PC-9 (cell line): ENCODE measurements at places on chromosomes 4 and X. TPM values are rescaled to one million over a fixed set of nuclear protein-coding genes. Genes with fewer than 3 reads are reported as not detected.
A peak's percentile ranks its signal among the peaks of the same experiment; 100 is the strongest.

DNA sequence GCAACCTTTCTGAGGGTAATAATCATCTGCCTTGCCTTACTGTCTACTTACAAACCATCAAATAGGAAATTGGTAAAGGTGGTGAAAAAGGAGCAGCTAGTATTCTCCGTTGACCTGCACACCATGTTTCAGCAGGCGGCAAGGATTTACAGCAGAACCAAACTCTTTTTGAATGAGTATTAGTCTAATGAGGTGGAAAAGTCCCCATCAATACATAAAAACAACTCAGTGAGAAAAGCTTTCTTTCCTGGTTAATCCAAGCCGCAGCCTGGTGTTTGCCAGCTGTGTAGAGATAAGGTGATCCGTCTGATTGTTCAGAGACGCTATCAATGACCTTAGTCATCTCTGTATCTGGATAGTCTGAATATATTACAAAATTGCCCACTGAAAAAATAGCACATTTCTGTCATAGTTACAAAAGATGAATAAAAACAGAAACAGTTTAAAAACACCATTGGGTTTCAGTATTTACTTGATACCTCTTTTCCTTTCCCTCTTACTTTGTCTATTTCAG is 110.4 kb upstream of the TBC1D9 start:
- H3K36me3 ChIP-seq: no peaks in the 10 kb centered on the region
- H3K27me3 ChIP-seq: no peaks in the 10 kb centered on the region
- H3K4me3 ChIP-seq: no peak overlapping the region
- H3K27ac ChIP-seq: no peak overlapping the region

DNA sequence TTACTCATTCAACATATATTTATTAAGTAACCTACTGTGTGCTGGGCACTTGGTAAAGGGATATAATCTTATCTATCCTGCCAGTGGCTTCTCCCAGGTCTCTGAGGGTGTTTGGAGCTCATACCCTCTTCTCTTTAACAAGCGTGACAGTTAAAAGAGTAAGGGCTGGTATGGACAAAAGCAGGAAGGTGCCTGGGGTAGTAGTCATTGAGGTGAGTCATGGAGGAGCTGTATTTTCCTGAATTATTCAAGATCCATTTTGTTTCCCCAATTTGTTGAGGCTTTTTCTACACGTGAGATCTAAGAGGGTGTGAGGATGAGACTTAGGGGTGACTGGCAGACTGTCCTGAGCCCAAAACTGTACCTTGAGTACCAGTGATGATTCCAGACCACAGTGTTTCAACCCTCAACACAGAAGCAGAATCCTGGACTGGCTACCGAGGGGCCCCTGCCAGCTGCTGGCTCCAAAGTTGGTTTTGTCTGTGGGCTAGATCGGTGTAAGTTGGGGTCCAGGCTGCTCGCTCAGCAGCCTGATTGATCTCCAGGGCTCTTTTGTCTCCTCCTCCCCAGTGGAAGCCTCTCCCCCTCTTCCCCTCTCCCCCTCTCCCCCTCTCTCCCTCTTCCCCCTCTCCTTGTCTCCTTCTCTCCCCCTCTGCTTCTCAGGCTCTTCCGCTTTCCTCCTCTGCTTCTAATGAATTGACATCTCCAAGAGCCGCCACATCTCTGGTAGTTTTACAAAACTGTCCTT is at the start of gene DRP2:
Gene DRP2 (plus strand): TSS at position 671 of the 748 bp plus-strand sequence. CDS start 11,862 bp downstream, outside the sequence.
- no peaks in the 10 kb centered on the region for H3K4me1 ChIP-seq
- H3K27me3 ChIP-seq: no peaks in the 10 kb centered on the region
- H3K27ac ChIP-seq: no peak within 1 kb of the TSS
- H3K36me3 ChIP-seq: no peaks in the 10 kb centered on the region
- no peak within 1 kb of the TSS for H3K4me3 ChIP-seq

DNA sequence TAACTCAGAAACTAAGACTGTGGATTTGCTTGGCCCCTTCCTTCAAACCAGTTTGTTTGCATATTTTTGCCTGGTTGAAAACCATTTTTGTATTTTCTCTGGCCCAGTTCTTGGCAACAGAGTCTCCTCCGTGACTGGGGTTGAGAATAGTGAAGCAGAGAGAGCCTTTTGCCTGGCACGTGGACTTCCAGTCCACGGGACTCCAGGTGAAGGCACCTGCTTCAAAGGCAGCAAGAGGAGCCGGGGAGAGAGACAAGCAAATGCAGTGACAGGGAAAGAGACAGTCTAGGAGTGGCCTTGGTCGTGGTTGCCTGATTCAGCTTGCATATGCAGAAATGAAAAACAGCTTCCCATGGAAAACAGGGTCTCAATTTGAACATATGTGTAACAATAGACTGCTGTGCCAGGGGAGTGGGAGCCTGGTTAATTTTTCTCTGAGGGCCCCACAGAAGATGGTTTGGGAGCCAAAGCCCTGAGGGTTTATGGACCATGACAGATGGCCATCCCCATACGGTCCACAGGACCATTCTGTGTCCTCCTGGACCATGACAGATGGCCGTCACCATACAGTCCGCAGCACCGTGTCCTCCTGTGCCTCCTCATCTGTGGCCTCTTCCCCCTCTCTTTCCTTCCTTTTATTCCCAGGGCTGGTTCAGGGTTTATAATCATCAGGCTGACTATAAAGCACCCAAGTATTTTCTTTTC is 272.2 kb upstream of the RASGEF1B start:
- no peaks in the 10 kb centered on the region for H3K36me3 ChIP-seq
- H3K27ac ChIP-seq: no peak overlapping the region
- no peaks in the 10 kb centered on the region for H3K4me1 ChIP-seq
- H3K27me3 ChIP-seq: no peaks in the 10 kb centered on the region
- H3K4me3 ChIP-seq: no peak overlapping the region

The NOX1 gene
- not detected in 2 replicates for total RNA-seq

GRCh38 chr4:148056879-148057278 is 325.0 kb downstream of the ARHGAP10 start:
- no peak overlapping the region for H3K4me3 ChIP-seq
- H3K4me1 ChIP-seq: peaks cover 7% of the 10 kb centered on the region; the same call in 1 of the 2 replicates
- no peak overlapping the region for H3K27ac ChIP-seq
- H3K36me3 ChIP-seq: no peaks in the 10 kb centered on the region
- DNase-seq: no peak

DNA sequence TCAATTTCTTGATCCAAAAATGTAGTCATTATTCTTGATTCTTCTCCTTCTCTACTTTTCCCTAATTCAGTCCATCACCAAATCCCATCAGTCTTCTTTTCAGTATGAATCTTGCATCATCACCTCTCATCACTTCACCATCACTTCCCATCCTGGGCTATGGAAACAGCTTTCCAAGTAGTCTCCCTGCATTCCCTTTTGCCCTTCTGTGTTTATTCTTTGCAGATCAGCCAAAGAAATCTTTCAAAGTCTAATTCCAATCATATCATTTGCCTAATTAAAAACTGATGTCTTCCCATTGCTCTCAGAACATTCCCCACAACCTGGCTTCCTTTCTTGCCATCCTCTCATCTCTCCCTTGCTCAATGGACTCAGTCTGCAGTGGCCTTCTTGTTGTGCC is 201.7 kb upstream of the ADAMTS3 start:
- no peaks in the 10 kb centered on the region for H3K27me3 ChIP-seq
- no peak for DNase-seq
- no peak overlapping the region for H3K27ac ChIP-seq
- no peak overlapping the region for H3K4me3 ChIP-seq
- H3K36me3 ChIP-seq: no peaks in the 10 kb centered on the region

DNA sequence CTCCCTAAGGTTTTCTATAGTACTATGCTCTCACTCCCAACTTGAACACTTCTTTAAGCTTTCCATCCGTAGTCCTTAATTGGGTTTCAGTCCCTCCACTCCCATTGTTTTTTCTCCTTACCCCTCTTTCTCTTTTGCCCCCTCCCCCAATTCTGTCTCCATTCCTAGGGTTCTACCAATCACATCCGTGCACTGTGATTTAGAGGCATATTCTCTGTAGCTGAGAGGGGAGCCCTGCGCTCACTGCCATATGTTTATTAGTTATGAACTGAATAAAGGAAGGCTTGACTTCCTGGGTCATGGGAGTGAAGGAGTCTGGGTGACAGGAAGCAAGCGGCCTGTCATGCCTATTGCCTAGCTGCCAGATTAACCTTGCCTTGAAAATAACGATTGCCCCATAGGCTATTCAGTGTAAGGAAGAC is 471 bp downstream of the MCTS1 start:
- peaks cover 22% of the 10 kb centered on the region for H3K4me1 ChIP-seq
- DNase-seq: peak; percentile 8
- H3K4me3 ChIP-seq: peak overlapping the region; percentile 61
- no peaks in the 10 kb centered on the region for H3K27me3 ChIP-seq
- H3K36me3 ChIP-seq: peaks cover 14% of the 10 kb centered on the region; the same call in 1 of the 2 replicates

GRCh38 chr4:2419814-2420213 is 1.1 kb downstream of the CFAP99 start:
- H3K27me3 ChIP-seq: peaks cover 46% of the 10 kb centered on the region
- no peaks in the 10 kb centered on the region for H3K36me3 ChIP-seq
- H3K4me3 ChIP-seq: no peak overlapping the region
- H3K4me1 ChIP-seq: no peaks in the 10 kb centered on the region

DNA sequence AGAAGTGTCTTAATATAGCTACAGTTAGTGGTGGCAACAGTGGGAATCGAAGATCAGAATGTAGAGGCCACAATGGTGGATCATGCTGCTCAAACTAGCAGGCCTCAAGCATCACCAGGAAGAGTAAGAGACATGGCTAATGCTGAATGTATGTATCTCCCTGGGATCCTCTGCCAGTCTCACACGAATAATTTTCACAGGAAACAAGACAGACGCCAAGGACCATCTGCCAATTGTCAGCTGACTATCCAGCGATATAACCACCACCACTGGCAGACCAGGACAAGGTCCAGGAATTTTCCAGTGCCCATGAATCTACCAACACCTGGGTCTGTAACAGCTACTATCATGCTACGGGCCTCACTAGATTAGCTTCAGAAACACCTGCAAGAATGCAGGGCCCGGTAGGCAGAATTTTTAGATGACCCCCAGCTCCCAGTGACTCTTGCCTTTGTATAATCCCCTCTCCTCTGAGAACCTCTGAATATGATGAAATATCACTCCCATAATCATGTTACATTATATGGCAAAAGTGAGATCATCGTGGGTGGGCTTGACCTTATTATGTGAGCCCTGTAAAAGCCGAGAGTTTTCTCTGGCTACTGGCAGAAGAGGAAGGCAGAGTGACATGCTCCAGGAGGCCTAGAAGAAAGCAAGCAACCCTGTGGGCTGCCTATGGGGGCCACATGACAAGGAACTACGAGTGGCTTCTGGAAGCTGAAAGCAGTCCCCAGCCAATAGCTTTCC is 429.8 kb downstream of the BCOR start:
- no peaks in the 10 kb centered on the region for H3K4me1 ChIP-seq
- H3K36me3 ChIP-seq: no peaks in the 10 kb centered on the region
- H3K4me3 ChIP-seq: no peak overlapping the region
- no peak overlapping the region for H3K27ac ChIP-seq
- DNase-seq: no peak

The CCDC120 gene
- total RNA-seq: 20.6 and 23.9 TPM in 2 replicates

DNA sequence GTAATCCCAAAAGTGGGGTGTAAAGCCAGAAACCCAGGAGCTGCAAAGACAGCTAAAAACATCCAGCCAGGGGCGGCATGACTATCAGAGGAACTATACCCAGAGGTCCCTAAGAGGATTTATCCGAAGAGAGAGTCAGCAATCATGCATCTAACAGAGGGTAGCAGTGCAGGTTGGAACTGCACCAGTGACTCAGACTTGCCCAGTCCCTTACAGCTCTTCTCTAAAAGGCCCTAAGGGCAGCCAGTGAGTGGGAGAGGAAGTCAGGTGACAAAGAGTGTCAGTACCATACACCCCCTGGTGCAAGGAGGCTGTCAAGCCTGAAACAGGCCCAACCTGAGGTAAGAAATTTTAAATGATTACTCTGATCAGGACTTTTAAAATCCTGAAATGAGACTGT is 88.1 kb downstream of the CAMK2D start:
- H3K4me1 ChIP-seq: no peaks in the 10 kb centered on the region; the same call in 1 of the 2 replicates
- H3K36me3 ChIP-seq: no peaks in the 10 kb centered on the region

DNA sequence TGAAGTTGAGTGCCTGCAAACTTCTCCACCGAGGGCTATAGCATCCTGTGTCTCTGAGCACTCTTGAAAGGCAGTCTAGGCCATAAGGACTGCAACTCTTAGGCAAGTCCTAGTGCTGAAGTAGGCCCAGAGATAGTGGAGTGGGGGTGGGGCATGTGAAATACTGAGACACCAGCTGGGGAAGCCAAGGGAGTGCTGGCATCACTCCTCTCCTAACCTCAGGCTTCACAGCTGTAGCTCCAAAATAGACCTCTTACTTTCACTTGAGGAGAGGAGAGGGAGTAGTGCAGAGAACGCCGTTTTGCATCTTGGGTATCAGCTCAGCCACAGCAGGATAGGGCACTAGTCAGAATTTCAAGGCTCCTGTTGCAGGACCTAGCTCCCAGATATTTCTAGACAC is 56.2 kb upstream of the CYSLTR1 start:
- H3K27me3 ChIP-seq: no peaks in the 10 kb centered on the region
- H3K4me3 ChIP-seq: no peak overlapping the region
- no peaks in the 10 kb centered on the region for H3K36me3 ChIP-seq
- no peak overlapping the region for H3K27ac ChIP-seq
- no peaks in the 10 kb centered on the region for H3K4me1 ChIP-seq

DNA sequence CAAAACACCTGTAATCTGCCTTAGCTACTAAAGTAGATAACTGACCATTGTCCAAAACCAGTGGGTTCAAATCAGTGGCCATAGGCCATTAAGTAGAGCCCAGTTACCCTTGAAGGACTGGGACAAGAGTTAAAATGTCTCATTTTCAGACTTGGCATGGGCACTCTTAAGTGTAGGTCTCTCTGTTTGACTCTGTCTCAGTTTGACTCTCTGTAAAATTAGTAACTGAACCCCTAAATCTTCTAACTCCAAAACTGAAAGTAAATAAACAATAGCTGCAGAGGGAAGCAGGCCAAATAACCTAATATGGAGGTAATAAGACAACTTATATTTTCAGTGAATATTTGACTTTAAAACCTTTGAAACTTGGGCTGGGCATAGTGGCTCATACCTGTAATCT is 89.1 kb downstream of the SLC16A2 start:
- no peak overlapping the region for H3K4me3 ChIP-seq
- no peaks in the 10 kb centered on the region for H3K4me1 ChIP-seq
- H3K27ac ChIP-seq: no peak overlapping the region

DNA sequence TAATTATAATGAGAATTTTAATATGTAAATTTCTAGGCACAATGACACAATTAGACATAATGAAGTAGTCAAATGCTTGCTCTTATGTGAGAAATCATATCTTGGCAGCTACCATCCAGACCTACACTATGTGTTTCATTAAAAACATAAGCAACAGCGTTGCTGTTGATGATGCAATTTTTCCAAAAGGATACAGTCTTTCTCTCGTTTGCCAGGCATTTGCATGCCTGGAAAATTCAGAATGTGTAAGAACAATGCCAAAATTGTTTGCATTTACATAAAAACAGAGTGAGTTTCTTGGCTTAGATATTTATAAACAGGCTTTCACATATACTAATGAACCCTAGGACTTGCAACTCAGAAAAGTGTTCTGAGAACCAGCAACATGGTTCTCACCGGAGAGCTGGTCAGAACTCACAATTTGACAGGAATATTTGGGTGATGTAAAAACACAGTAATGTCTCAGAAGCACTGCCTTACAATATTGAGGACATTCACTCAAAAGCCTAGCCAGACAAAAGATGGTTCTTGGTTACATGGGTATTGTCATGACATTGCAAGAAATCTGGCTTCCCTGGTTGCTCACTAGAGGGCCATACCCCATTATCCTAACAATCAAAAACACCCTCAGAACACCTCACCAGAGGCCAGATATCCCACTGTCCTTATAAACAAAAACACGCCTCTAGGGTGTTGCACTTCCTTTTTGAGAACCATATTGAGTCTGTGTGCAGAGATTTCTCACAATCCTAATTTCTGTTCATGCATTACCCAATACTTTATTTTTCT is 1029.0 kb upstream of the AGA start:
- no peak overlapping the region for H3K4me3 ChIP-seq
- no peaks in the 10 kb centered on the region for H3K4me1 ChIP-seq
- DNase-seq: no peak
